ENCODE measurements at places on chromosomes 11 and 22.

DNA sequence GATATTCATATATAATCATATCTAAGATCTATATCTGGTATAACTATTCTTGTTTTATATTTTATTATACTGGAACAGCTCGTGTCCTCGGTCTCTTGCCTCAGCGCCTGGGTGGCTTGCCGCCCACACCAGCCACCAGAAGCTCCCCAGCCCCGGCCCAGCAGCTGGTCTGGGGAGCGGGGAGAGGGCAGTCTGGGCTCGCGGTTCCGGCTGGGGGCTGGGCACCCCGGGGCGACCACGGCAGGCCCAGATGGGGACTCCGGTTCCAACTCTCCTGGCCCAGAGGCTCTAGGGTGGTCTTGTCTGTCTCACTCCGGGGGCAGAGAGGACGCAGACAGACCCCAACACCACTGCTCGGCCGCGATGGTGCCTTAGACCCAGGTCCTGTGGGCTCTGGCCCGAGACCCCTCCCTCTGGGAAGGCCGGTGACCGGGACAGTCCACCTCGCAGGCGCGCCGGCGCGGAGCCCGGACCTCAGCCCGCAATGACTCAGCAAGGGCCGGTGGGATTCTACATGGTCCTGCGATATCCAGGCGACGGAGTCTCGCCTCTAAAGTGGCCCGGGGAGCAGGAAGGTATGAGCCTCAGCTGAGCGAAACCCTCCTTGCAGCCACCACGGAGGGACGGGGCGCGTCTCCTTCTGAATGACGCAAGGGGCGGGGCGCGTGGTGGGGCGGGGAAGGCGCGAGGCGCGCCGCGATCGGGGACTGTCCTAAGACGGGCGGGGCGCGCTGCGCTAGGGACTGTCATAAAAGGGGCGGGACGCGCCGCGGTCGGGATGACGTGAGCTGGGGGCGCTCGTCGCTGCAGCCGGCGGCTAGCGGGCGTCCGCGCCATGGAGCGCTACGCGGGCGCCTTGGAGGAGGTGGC lies at the start of gene DGCR6:
TSS of gene DGCR6 (plus strand) at position 781 of the 870 bp plus-strand sequence. CDS start at position 836, 55 bp downstream.
- no peak for DNase-seq

- DNase-seq: no peak
Measured at GRCh38 chr11:75655605-75656004, 13.2 kb downstream of the MAP6 start.

- no peak for DNase-seq
Measured at GRCh38 chr22:32803020-32803737, 1.7 kb downstream of the TIMP3 start.

- DNase-seq: no peak
Measured at GRCh38 chr11:66847461-66848232, 4.4 kb downstream of the RCE1 start.

DNA sequence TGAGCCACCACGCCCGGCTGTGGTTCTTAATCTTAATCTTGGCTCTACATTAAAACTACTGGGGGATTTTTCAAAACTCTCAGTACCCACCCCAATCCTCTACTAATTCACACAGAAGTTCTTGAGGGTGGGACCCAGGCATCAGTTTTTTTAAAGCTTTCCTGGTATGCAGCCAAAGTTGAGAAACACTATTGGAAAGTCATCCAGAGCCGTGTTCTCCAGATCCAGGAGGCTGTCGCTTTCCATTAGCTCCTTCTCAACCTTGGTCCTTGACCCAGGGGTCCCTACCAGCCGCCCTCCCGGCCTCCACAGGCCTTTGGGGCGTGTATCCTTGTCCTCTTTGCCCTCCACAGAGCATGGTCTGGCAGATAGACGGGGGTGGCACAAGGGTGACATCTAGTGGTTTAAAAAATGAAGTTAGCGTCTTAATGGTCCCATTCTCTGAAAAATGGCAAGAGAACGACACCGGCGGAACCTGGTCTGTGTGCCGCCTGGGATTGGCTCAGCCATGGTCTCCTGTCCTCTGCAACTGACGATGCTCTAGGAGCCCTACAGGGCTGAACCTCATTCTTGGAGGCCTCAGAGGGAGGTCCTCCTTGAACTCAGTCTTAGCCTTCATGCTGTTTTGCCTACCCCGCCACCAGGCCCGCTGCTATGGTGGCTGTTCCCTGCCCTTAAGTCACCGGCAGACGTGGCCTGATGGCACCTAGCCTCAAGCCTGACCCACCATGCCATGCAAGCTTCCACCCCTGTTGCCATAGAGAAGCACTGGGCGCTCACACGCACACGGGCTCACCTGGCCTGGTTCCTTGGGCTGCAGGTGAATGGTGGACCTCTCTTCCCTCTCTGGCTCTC lies 152.0 kb upstream of the SYN3 start:
- DNase-seq: peak; percentile 85

- DNase-seq: no peak
Measured at GRCh38 chr11:42025121-42025803, 565.8 kb upstream of the LRRC4C start.

- no peak for DNase-seq
Measured at GRCh38 chr11:17649261-17649660, 70.1 kb upstream of the MYOD1 start.

DNA sequence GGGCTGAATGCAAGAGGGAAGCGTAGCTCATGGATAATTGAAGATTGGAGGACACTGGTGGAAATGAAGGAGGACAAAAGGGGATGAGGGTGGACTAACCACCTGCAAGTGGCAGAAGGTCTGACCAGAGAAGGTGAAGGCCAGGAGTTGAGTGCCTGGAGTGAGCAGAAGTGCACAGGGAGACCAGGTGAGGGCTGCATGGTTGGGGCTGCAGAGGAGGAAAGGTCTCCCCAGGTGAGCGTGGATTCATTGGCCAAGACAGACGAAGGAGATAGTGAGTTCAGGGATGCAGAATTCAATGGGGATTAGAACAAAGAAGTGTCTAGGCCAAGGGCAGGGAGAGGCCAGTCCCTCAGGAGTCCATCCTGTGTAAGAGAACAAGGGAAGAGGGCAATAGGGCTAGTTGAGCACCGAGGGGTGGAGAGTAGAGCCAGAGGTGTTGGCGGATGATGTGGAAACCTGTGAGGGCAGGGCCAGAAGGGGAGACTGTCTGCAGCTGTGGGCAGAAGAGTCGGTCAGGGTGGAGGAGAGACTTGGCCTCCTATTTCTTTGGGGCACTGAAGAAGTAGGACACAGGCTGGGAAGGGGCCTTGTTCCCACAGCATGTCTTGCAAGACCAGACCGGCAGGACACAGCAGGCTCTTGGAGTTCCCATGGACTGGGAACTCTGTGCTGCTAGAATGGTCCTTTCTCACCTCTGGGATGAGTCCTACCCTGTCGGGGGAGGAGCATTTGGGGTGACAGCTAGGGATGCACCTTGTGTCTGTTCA lies 6.7 kb downstream of the TRIM29 start:
- DNase-seq: no peak

DNA sequence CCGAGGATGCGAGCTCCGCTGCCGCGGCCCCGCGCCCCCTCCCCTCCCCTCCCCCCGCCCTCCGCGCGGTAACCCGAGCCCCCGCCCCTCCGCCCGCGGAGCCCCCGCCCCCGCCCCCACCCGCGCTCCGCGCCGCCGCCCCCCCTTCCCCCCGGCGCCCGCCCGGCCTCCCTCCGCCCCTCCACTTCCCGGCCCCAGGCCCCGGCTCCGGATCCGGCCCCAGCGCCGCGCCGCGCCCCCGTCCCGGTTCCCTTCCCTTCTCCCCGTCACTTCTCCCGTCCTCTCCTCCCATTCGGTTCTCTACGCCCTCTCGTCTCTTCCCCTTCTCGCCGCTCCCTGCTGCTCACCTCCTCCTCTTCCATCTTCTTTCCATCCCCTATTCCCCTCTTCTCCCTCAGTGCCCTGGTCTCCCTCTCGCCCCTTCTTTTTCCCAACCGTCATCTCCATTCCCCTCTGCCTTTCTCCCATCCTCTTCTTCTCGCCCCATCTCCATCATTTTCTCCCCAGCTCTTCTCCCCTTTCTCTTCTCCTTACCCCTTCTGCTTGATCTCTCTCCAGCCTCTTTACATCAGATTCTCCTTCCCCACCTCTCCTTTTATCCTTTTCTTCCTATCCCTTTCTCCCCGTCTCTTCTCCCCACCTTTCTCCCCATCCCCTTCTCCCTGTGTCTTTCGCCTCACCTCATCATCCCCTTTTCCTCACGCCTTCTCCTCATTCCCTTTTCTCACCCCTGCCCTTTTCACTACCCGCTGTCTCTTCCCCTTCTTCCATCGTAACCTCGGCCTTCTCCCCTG lies at the start of gene DCHS1:
TSS of gene DCHS1 (minus strand) at position 20 of the 794 bp plus-strand sequence. CDS start 14,196 bp downstream, outside the sequence.
- peak; percentile 86 for DNase-seq

- no peak for DNase-seq
Measured at GRCh38 chr22:50208939-50209892, 8.4 kb downstream of the SELENOO start.

GRCh38 chr11:23041001-23041503 lies 180.8 kb upstream of the CCDC179 start:
- DNase-seq: no peak

DNA sequence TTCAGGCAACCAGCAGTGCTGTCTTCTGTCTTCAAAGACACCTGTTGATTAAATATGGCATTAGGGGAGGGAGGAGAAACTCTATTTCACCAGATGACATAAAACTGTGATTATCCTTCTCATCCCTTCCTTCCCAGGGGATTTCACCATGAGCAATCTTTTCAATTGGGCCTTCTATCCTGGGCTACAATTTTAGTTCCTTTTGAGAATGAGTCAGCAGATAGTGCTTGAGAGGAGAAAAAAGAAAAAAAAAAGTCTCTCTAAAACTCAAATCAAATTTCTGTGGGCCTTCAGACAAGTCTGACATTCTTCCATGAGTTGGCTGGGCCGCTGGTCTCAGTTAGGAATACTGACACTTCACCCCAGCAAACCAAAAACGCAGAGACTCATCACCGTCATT lies 7.2 kb downstream of the FLI1 start:
- no peak for DNase-seq

- DNase-seq: peak; percentile 41
Measured at GRCh38 chr11:134466156-134466555, 54.1 kb upstream of the B3GAT1 start.
